ENCODE measurements at places on chromosomes 11 and 22.

- no peak for DNase-seq
Measured at GRCh38 chr11:27161071-27161470, 120.5 kb downstream of the BBOX1 start.

DNA sequence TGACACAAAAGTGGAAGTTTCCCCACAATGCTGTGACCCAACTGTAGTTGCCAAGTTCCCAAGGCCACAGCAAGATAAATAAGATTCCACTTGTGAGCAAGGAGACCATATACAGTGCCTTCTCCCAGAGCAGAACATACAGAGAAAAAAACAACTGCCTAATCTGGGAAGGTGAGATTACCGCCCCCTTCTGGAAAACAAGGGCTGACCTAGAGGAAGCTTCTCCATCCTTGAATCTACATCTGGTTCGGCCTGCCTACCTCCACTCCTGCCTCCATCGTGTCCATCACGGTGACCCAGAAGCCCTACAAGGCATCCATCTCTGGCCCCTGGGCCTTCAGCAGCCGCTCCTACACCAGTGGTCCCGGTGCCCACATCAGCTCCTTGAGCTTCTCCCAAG is 6.1 kb upstream of the RNASEH2C start:
- no peak for DNase-seq

DNA sequence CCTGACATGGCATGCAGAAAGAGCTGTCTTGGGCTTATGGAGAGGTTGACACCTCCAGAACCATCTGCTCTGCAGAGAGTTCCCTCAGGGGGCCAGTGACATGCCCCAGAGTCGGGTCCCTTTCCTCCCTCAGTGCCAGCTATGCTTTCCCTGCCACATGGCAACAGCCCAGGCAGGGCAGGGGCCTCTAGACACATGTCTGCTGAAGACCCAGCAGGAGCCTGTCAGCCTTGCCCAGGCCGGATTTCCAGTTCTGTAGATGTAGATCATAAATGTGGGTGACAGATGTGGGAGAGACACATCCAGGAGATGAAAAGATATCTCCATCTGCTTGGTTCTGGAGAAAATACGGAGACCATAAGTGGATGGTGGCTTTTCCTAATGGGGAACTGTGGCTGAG is 25.5 kb downstream of the NAV2 start:
- DNase-seq = peak; percentile 94

DNA sequence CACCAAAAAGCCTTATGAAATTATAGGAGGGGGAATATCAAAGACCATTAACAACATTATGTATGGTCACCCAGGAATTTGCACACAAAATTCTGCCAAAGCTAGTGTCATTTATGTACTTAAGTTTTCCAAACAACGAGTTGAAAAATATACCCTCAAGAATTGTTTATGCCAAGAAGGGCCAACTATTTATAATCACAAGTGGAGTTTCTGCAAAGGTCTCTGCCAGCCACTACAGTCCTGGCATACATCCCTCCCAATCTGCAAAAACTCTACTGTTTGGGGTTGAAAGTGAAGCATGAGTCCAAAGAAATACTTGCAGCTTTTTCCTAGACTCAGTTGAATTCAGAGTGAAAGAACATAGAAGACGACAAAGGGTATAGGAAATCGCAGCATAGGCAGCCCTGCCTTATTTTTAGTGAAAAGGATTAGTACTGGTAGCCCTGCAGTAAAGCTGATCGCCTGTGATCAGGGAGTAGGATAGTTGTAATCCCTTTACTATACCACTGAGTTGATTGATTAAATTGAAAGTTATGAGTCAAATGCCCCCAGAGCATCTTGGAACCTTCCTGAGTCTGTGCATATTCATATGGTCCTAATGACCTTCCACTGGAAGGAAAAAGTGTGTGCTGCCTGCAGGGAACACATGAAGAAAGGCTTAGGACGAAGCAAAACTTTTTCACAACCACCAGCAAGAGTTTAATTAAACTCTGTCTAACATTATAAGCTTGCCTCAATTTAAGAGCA is 144.0 kb downstream of the SPON1 start:
- no peak for DNase-seq

- DNase-seq = no peak
Measured at GRCh38 chr11:68480852-68481510, 20.4 kb downstream of the PPP6R3 start.

- DNase-seq = peak; percentile 80
Measured at GRCh38 chr22:32473388-32473952, 1.1 kb upstream of the FBXO7 start.

GRCh38 chr11:5467527-5467926 is 18.4 kb downstream of the OR51I2 start:
- DNase-seq = no peak

DNA sequence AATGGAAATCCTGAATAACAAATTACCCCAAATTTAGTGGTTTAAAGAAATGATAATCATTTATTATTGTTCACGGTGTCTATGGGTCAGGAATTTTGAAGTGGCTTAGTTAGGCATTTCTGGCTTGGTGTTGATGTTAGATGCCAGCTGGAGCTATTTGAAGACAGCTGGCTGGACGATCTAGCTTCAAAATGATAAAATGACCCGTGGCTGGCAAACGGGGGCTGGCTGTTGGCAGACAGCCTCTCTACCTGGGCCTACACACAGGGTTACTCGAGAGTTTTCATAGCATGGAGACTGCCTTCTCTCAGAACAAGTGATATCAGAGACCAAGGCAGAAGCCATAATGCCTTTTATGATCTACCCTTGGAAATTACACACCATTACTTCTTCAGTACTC is 285.2 kb downstream of the METTL15 start:
- no peak for DNase-seq

- DNase-seq = no peak
Measured at GRCh38 chr11:19777039-19777376, 64.4 kb downstream of the NAV2 start.

DNA sequence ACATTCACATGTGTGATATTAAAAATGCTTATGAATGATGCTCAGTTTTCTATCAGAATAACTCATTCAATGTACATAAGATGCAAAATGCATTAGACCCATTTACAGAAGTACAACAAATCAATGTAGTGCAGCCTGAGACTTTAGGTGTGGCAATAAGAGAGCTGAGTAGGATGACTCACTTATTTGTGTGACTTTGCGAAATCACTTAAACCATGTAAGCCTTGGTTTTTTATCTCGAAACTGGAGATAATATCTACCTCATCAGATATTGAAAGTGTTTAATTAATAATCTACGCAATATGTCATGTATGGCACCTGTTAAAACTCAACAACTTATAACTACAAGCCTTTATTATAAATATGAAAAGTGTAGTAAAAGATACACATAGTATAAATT is 105.7 kb upstream of the LUZP2 start:
- DNase-seq = no peak

DNA sequence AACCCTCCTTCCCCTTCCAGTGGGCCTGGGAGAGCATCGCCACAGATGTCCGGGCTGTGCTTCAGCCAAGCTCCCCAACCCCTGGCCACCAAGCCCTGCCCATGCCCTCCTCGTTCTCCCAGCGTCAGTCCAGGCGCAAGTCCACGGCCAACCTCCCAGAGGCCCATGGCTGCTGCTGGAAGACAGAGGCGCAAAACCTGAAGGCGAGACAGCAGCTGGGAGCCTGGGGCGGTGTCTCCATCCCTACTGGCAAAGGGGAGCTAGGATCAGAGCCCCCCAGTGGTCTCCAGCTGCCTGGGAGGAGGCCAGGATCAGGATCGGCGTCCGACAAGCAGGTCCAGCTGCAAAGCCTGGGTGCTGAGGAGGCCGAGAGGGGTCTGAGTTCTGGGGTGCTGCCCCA is 1.9 kb downstream of the TSGA10IP start:
- DNase-seq = no peak

DNA sequence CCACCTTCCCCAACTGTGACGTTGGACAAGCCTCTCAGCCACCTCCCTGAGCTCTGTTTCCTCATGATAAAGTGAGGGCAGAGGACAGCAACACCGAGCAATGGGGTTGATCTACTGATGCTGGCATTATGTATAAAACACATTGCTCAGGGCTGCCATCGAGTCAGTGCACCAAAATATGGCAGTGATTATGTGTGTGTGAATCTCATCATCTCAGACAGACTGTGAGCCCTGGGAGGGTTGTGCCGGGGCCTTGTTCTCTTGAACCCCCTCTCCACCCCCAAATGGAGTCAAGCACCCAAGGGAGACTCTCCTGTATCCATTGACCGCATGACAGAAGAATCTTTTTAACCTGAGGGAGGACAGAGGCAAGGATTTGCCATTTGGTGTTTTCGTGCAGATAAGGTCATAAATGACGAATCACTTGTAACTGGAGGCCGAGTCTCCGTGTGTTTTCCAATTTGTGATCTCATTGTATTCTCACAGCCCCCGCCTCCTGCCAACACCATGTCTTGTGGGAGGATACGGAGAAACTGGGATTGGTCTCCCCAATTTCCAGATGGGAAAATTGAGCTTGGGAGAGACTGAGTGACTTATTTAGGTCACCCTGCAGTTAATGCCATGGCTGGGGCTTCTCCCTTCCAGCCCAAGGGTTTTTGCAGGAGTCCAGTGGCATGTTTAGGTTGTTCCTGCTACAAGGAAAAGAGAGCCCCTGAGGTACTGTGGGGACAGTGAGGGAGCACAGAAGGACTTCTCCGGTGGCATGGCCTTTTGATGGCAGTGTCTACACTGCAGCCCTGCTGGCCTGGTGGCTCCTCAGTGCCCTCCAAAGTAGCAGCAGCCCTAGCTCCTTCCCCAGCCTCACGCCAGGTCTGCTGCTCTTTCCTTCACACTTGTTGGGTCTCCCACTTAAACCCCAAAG is 52.4 kb downstream of the CHRDL2 start:
- no peak for DNase-seq

DNA sequence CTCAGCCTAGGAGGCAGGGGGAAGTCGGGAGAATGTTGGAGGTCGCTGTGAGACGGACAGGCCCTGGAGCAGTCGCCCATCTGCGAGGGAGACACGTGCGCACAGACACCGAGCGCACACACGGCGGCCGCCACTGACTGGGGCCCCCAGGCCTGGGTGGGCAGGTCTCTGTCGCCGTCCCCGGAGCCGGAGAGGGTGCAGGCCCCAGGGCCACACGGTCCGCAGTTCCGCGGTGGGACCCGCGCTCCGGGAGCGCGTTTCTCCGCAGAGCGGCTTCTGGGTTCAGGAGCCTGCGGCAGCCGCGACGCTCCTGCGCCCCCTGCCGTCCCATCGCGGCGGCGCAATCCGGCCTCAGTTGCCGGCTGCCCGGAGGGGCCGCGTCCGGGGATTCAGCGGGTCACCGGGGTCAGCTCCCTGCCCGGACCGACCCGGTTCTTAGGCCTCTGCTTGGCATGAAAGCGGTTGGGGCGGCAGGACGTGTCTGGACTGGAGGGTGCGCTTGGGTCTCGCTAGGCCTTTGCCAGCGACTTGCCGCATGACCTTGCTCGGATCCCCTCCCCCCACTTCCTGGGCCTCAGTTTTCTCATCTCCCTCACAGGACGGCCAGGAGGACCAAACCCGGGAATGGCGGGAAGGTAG is 31.2 kb downstream of the PDE2A start:
- peak; percentile 49 for DNase-seq

- no peak for DNase-seq
Measured at GRCh38 chr11:97968071-97968470, 1052.7 kb upstream of the CNTN5 start.

DNA sequence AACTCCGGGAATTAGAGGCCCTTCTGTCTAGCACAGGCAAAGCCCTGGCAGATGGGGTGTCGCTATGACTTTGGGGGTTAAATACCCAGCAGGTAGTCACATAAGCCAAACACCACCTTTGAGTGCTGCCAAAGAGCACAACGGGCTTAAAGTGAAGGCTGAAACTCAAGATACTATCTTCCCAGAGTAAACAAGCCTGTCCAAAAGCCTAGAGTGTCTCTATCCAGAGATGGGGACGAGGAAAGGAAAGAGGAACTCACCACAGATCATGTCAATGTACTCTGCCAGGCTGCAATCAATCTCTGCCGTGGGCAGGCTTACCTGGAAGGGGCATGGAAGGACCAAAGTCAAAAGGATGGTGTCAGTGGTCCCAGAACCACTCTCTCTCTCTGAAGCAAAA is 14.5 kb downstream of the TMEM25 start:
- no peak for DNase-seq

DNA sequence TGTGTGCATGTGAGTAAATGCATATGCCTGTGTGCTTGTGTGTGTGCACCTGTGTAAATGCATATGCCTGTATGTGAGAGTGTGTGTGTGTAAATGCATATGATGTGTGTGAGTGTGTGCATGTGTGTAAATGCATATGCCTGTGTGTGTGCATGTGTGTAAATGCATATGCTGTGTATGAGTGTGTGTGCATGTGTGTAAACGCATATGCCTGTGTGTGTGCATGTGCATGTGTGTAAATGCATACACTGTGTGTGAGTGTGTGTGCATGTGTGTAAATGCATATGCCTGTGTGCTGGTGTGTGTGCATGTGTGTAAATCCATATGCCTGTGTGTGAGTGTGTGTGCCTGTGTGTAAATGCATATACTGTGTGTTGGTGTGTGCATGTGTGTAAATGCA is 37.8 kb downstream of the GGTLC2 start:
- no peak for DNase-seq

GRCh38 chr11:128497776-128498095 is 89.6 kb downstream of the ETS1 start:
- no peak for DNase-seq

GRCh38 chr11:117646411-117646810 is 150.6 kb downstream of the DSCAML1 start:
- DNase-seq = no peak

DNA sequence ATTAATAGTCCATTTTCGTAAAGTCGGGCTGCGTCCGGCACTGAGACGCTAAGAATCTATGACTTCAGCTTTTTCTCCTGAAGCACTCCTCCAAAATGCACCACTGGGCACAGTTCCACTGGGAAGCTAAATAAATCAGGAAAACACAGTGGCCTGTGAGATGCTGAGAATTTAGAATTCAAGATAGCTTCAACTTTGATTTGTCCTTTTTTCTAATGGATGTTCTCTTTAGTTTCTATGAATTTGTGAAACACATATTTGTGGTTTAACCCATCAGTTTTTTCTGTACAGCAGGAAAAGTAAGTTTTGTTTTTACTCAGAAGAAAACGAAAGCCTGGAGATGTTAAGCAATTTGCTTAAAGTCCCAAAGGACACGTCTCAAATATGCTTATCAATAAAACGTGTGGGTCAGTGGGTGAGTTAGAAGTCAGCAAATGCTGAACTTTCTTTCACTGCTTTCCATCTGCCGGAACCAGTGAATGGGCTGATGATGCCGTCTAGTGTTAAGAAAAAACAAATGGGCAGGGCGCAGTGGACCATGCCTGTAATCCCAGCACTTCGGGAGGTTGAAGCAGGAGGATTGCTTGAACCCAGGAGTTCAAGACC is 40.7 kb upstream of the CLMP start:
- DNase-seq = no peak

DNA sequence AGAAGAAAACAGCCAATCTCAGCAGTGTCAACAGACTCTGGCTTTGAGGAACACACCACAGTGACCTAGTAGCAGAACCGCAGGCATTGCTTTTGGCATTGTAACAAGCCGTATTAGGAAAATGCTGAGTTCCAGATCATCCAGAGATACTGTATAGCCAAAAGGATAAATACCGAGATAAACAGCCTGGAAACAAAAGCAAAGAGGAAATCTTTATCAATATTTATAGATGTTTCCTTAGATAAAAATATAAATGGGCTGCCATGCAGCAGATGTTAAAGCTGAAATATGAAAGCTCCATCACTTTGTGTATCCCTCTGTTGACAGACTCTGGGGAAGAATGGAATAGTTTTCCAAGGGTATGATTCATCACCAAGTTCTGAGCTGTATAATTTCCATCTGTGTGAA is 98.9 kb upstream of the TP53AIP1 start:
- DNase-seq = no peak

GRCh38 chr22:37860796-37861421 is 11.7 kb downstream of the EIF3L start:
- DNase-seq = no peak

Measured in NCI-H524 (cell line).